ENCODE measurements at places on chromosomes 5 and 9.

- H3K27ac ChIP-seq, result no peak overlapping the region
- no peak for DNase-seq
- no peak overlapping the region for H3K4me3 ChIP-seq
- no peaks in the 10 kb centered on the region for H3K27me3 ChIP-seq
Measured at GRCh38 chr5:80745490-80745889, 90.7 kb upstream of the DHFR start.

DNA sequence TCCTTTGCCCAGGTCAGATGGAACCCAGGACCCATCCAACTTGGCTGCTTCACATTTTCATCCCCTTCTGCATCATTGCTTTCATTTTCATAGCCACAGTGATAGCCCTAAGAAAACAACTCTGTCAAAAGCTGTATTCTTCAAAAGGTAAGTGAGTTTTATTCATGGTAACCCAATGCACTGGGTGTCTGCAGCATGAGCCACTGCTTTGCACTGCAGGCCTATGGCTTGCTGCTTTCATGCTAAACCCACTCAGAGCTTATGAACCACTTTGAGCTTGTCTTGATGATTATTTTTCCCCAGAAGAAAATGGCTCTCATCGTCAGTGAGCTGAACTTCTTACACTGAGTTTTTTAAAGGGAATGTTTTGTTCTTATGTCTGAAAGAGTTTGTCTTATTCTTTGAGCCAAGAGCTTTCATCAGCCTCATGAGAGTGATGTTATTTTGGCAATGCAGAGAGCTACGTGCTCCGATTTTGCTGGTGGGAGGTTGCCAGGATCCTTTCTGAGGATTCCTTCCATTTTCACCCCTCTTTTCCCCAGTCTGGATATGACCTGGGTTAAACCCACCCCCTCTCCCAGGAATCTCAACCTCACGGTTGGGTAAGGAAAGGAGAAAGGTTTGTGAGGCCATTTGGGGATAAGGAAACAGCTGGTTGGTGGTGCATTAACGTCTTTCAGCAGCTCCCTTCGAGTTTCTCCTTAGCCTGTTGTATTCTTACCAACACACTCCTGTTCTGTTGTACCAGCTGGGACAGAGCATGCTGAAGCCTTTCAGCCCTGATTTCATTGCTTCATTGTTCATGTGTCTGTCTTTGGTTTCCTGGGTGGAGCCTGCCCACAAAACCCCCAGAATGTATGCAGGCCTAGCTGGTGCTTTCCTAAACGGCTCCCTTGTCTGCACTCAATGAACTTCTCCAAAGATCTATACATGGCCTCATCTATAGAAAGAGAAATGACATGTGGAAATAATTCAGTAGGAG, 47.6 kb downstream of the PDCD1LG2 start:
- no peaks in the 10 kb centered on the region for H3K36me3 ChIP-seq
- H3K4me1 ChIP-seq, result peaks cover 42% of the 10 kb centered on the region
- no peaks in the 10 kb centered on the region for H3K27me3 ChIP-seq
- peak; percentile 68 for DNase-seq
- H3K27ac ChIP-seq, result peak overlapping the region; percentile 56

DNA sequence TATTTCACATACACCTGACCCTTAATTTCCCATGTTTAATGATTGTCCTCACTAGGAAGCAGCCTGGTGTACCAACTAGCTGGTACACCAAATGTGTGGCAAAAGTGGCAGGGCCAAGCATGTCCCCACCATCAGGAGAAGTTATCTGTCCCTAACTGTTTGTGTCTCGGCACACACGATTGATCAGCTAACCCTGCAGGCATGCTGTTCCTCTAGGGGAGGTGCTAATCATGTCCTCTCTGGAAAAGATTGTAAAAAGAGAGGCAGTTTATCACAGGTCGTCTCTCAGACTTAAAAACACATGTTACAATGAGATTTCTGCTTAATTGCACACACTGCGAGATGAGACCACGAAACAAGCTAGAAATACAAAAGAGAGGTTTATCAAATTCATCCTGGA, 342.7 kb downstream of the DIRAS2 start:
- H3K27me3 ChIP-seq, result no peaks in the 10 kb centered on the region
- no peaks in the 10 kb centered on the region for H3K4me1 ChIP-seq
- no peak for DNase-seq

- H3K4me1 ChIP-seq, result peaks cover 13% of the 10 kb centered on the region
- DNase-seq, result no peak
- no peaks in the 10 kb centered on the region for H3K27me3 ChIP-seq
- H3K36me3 ChIP-seq, result no peaks in the 10 kb centered on the region
- H3K27ac ChIP-seq, result no peak overlapping the region
Measured at GRCh38 chr5:137666901-137667300, 69.0 kb downstream of the KLHL3 start.

GRCh38 chr5:87389296-87390034, 23.3 kb downstream of the CCNH start:
- no peaks in the 10 kb centered on the region for H3K27me3 ChIP-seq
- peaks cover 78% of the 10 kb centered on the region for H3K36me3 ChIP-seq
- DNase-seq, result no peak
- no peak overlapping the region for H3K4me3 ChIP-seq
- no peaks in the 10 kb centered on the region for H3K4me1 ChIP-seq
- H3K27ac ChIP-seq, result no peak overlapping the region

GRCh38 chr9:121107029-121107428, 32.3 kb downstream of the CNTRL start:
- H3K4me3 ChIP-seq, result no peak overlapping the region
- peak; percentile 42 for DNase-seq
- no peaks in the 10 kb centered on the region for H3K4me1 ChIP-seq
- no peaks in the 10 kb centered on the region for H3K27me3 ChIP-seq
- no peak overlapping the region for H3K27ac ChIP-seq

GRCh38 chr5:160475864-160476438, 54.3 kb downstream of the PTTG1 start:
- DNase-seq, result no peak
- H3K36me3 ChIP-seq, result no peaks in the 10 kb centered on the region
- no peaks in the 10 kb centered on the region for H3K27me3 ChIP-seq
- peaks cover 93% of the 10 kb centered on the region for H3K4me1 ChIP-seq
- H3K4me3 ChIP-seq, result no peak overlapping the region

GRCh38 chr9:112048924-112049691, 126.0 kb downstream of the SUSD1 start:
- no peak overlapping the region for H3K27ac ChIP-seq
- no peaks in the 10 kb centered on the region for H3K27me3 ChIP-seq
- H3K4me1 ChIP-seq, result no peaks in the 10 kb centered on the region
- H3K4me3 ChIP-seq, result no peak overlapping the region
- H3K36me3 ChIP-seq, result no peaks in the 10 kb centered on the region
- no peak for DNase-seq

- H3K4me1 ChIP-seq, result no peaks in the 10 kb centered on the region
- H3K36me3 ChIP-seq, result no peaks in the 10 kb centered on the region
- H3K4me3 ChIP-seq, result no peak overlapping the region
- DNase-seq, result no peak
Measured at GRCh38 chr9:96553070-96553469, 66.6 kb downstream of the CDC14B start.

- no peaks in the 10 kb centered on the region for H3K4me1 ChIP-seq
- no peak overlapping the region for H3K4me3 ChIP-seq
Measured at GRCh38 chr5:59300930-59301329, 592.6 kb downstream of the PDE4D start.

DNA sequence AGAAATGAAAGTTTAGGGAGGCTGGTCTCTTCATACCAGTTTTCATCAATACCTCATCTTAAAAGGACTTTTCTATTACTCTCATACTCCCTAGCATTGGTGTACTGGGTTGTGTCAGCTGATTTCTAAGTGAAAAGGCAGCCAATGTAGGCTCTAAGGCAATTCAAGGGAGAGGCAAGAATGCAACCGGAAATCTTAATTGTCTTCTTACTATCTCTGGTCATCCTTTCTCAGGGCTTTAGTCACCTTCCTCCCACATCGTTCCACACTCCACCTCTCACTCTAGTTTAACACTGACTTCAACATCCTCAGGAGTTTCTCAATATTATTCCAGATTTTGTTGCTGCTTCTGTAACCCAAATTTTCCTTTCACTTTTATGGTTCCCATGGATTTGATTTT, 281.8 kb upstream of the RFX3 start:
- no peaks in the 10 kb centered on the region for H3K36me3 ChIP-seq
- H3K27ac ChIP-seq, result no peak overlapping the region
- no peak for DNase-seq
- H3K27me3 ChIP-seq, result no peaks in the 10 kb centered on the region
- H3K4me3 ChIP-seq, result no peak overlapping the region
- no peaks in the 10 kb centered on the region for H3K4me1 ChIP-seq

- no peak for DNase-seq
- no peaks in the 10 kb centered on the region for H3K27me3 ChIP-seq
- H3K27ac ChIP-seq, result no peak overlapping the region
- H3K4me1 ChIP-seq, result peaks cover 9% of the 10 kb centered on the region
- H3K4me3 ChIP-seq, result no peak overlapping the region
Measured at GRCh38 chr9:100070104-100071041, 28.4 kb downstream of the ERP44 start.

- H3K4me3 ChIP-seq, result no peak overlapping the region
- no peaks in the 10 kb centered on the region for H3K4me1 ChIP-seq
- no peak overlapping the region for H3K27ac ChIP-seq
- no peak for DNase-seq
- no peaks in the 10 kb centered on the region for H3K27me3 ChIP-seq
Measured at GRCh38 chr5:78589923-78590322, 58.6 kb downstream of the LHFPL2 start.

GRCh38 chr5:116658141-116658540, 83.5 kb upstream of the SEMA6A start:
- no peak for DNase-seq
- H3K4me3 ChIP-seq, result no peak overlapping the region
- H3K27me3 ChIP-seq, result no peaks in the 10 kb centered on the region
- no peaks in the 10 kb centered on the region for H3K36me3 ChIP-seq
- no peaks in the 10 kb centered on the region for H3K4me1 ChIP-seq

DNA sequence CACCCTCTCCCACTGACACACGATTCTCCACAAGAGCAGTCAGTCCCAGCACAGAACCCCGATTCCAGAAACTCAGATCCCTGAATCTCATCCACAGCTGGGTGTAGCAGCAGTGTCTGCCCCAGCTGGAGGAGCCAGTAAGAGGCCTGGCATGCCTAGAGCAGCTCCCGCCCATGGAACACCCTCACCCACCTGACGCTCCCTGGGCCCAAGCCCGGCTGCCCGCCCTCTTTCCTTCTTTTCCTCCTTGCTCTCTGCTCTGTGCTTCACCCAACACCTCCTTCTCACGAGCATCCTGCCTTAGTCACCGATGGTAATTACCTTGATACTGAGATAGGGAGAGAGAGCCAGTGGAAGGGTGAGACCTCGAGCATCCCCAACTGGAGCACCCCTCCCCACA, 8.7 kb downstream of the PCDH1 start:
- no peak for DNase-seq
- no peaks in the 10 kb centered on the region for H3K4me1 ChIP-seq
- H3K27me3 ChIP-seq, result peaks cover 9% of the 10 kb centered on the region
- H3K36me3 ChIP-seq, result no peaks in the 10 kb centered on the region

- H3K27me3 ChIP-seq, result no peaks in the 10 kb centered on the region
- no peak overlapping the region for H3K4me3 ChIP-seq
- no peaks in the 10 kb centered on the region for H3K4me1 ChIP-seq
- H3K36me3 ChIP-seq, result no peaks in the 10 kb centered on the region
Measured at GRCh38 chr5:136927571-136927970, 562.2 kb upstream of the TRPC7 start.

- DNase-seq, result no peak
- no peak overlapping the region for H3K4me3 ChIP-seq
- H3K4me1 ChIP-seq, result no peaks in the 10 kb centered on the region
- H3K27ac ChIP-seq, result no peak overlapping the region
- peaks cover 3% of the 10 kb centered on the region for H3K27me3 ChIP-seq
Measured at GRCh38 chr9:22255337-22255736, 191.3 kb upstream of the DMRTA1 start.

GRCh38 chr5:162221910-162222309, 154.3 kb downstream of the GABRG2 start:
- H3K27ac ChIP-seq, result no peak overlapping the region
- no peak overlapping the region for H3K4me3 ChIP-seq
- no peak for DNase-seq
- H3K36me3 ChIP-seq, result no peaks in the 10 kb centered on the region
- H3K4me1 ChIP-seq, result no peaks in the 10 kb centered on the region

- no peaks in the 10 kb centered on the region for H3K27me3 ChIP-seq
- no peak for DNase-seq
- no peak overlapping the region for H3K27ac ChIP-seq
- no peaks in the 10 kb centered on the region for H3K36me3 ChIP-seq
- no peaks in the 10 kb centered on the region for H3K4me1 ChIP-seq
Measured at GRCh38 chr5:102306121-102306520, 10.0 kb upstream of the SLCO4C1 start.

GRCh38 chr5:144032375-144032774, 138.1 kb downstream of the YIPF5 start:
- H3K27me3 ChIP-seq, result no peaks in the 10 kb centered on the region
- no peak overlapping the region for H3K27ac ChIP-seq
- H3K4me3 ChIP-seq, result no peak overlapping the region
- no peaks in the 10 kb centered on the region for H3K4me1 ChIP-seq
- no peak for DNase-seq
- no peaks in the 10 kb centered on the region for H3K36me3 ChIP-seq

GRCh38 chr9:16417749-16418148, 452.7 kb downstream of the BNC2 start:
- no peaks in the 10 kb centered on the region for H3K4me1 ChIP-seq
- no peak overlapping the region for H3K4me3 ChIP-seq
- no peak for DNase-seq
- no peaks in the 10 kb centered on the region for H3K36me3 ChIP-seq
- H3K27ac ChIP-seq, result no peak overlapping the region

DNA sequence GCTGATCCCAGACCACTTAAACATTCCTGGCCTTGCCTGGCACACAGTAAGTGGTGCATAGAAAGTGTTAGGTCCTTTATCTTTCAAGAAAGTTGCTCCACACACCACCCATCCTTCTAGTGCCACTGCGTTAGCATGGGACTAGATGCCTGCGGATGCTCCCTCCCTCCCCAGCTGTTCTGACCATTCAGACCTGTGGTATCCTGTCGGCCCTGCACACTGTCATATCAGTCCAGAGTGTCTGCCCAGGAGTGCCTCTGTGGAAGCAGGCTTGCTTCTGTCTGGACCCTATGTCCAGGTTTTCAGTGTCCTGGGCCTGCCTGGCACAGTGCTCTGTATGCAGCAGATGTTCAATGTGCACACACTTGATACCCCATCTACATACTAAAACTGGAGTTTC, 38.3 kb upstream of the SMU1 start:
- no peaks in the 10 kb centered on the region for H3K27me3 ChIP-seq
- H3K27ac ChIP-seq, result no peak overlapping the region
- H3K4me3 ChIP-seq, result no peak overlapping the region
- no peak for DNase-seq
- H3K4me1 ChIP-seq, result peaks cover 20% of the 10 kb centered on the region

- no peaks in the 10 kb centered on the region for H3K27me3 ChIP-seq
- no peaks in the 10 kb centered on the region for H3K36me3 ChIP-seq
Measured at GRCh38 chr5:134975843-134976242, 8.1 kb downstream of the CATSPER3 start.

GRCh38 chr5:122901346-122901745, 55.9 kb downstream of the SNX24 start:
- no peaks in the 10 kb centered on the region for H3K27me3 ChIP-seq
- H3K4me1 ChIP-seq, result peaks cover 16% of the 10 kb centered on the region
- H3K36me3 ChIP-seq, result no peaks in the 10 kb centered on the region
- no peak overlapping the region for H3K27ac ChIP-seq

Measured in CD4-positive, alpha-beta memory T cell (primary cell).